Right cardiac atrium (tissue), 5 donors: ENCODE measurements at places on chromosomes 7 and 10. TPM values are rescaled to one million over a fixed set of nuclear protein-coding genes. Genes with fewer than 3 reads are reported as not detected.

CNTNAP2 gene
- total RNA-seq = 0.94 TPM

LIPK gene
- total RNA-seq = not detected

RBP3 gene
- total RNA-seq = not detected

PRR15 gene
- 0.53 TPM for total RNA-seq

ASB15 gene
- 53.7 TPM for total RNA-seq

TMEM229A gene
- total RNA-seq = 0.22 TPM

LDB3 gene
- 914 TPM for total RNA-seq

KAT6B gene
- total RNA-seq = 44.1 TPM

ELN gene
- 115 TPM for total RNA-seq

PARG gene
- 25.3 TPM for total RNA-seq

PIK3CG gene
- total RNA-seq = 1.8 TPM

TMEM184A gene
- 0.26 TPM for total RNA-seq

AP3M1 gene
- 27.7 TPM for total RNA-seq

OPN4 gene
- 0.89 TPM for total RNA-seq

PNLIPRP2 gene
- total RNA-seq = not detected

PRKCQ gene
- total RNA-seq = 0.17 TPM

ZNF467 gene
- 12.4 TPM for total RNA-seq

CLDN3 gene
- not detected for total RNA-seq

XPNPEP1 gene
- 47.4 TPM for total RNA-seq

ZNF138 gene
- 6.4 TPM for total RNA-seq

GPR15LG gene
- not detected for total RNA-seq

UNCX gene
- total RNA-seq = not detected

POLR2J2 gene
- 3.9 TPM for total RNA-seq

GLCCI1 gene
- 8.3 TPM for total RNA-seq

TBXAS1 gene
- total RNA-seq = 9.1 TPM

PRSS37 gene
- total RNA-seq = not detected

GPR26 gene
- total RNA-seq = not detected

SORBS1 gene
- 511 TPM for total RNA-seq

TFEC gene
- total RNA-seq = 2.6 TPM

TAS2R4 gene
- 0.40 TPM for total RNA-seq

PLA2G12B gene
- total RNA-seq = 6.0 TPM

ZC3HAV1 gene
- 9.1 TPM for total RNA-seq

STEAP1B gene
- 0.74 TPM for total RNA-seq

CUEDC2 gene
- 70.1 TPM for total RNA-seq

COL17A1 gene
- not detected for total RNA-seq

PKD2L1 gene
- not detected for total RNA-seq

CPXM2 gene
- total RNA-seq = 6.7 TPM

TRPV5 gene
- total RNA-seq = not detected

UFSP1 gene
- 3.2 TPM for total RNA-seq

HKDC1 gene
- total RNA-seq = 0.42 TPM

C10orf90 gene
- not detected for total RNA-seq

GALNT17 gene
- total RNA-seq = 0.71 TPM

POLR1F gene
- total RNA-seq = 7.6 TPM

NODAL gene
- not detected for total RNA-seq

IL6 gene
- 10.9 TPM for total RNA-seq

PHKG1 gene
- total RNA-seq = 50.4 TPM

MRC1 gene
- 24.4 TPM for total RNA-seq

VIPR2 gene
- 10.8 TPM for total RNA-seq

CEP55 gene
- 1.1 TPM for total RNA-seq

RFC2 gene
- total RNA-seq = 11.5 TPM

NRG3 gene
- 1.4 TPM for total RNA-seq
